ENCODE measurements at places on chromosomes 5 and 9.

GRCh38 chr9:79567671-79568098, 4.1 kb upstream of the TLE4 start:
- DNase-seq = no peak

- no peak for DNase-seq
Observed at GRCh38 chr5:167578977-167579692, 712.3 kb upstream of the WWC1 start.

DNA sequence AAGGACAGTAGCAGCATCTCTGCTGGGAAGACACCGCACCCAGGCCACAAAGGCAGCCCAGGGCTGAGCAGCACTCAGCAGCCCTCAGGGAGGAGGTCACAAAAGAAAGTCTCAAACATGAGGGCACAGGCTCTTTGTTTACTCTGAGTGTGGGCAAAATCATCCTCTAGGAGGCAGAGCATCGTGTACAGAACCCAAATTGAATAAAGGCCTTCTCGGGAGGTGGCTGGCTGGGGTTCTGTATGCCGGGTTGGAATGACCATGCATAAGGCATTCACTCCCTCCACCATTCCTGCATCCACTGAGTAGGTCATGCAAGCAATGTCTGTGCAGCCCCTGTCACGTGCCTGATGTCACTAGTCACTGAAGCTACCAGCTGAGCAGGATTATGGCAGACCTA, 412.8 kb downstream of the SPOCK1 start:
- DNase-seq = no peak

- no peak for DNase-seq
Observed at GRCh38 chr9:37382161-37382981, 40.1 kb upstream of the GRHPR start.

GRCh38 chr9:123470991-123471770, 115.2 kb downstream of the CRB2 start:
- DNase-seq = no peak

- no peak for DNase-seq
Observed at GRCh38 chr5:133091034-133091433, 39.2 kb downstream of the HSPA4 start.

DNA sequence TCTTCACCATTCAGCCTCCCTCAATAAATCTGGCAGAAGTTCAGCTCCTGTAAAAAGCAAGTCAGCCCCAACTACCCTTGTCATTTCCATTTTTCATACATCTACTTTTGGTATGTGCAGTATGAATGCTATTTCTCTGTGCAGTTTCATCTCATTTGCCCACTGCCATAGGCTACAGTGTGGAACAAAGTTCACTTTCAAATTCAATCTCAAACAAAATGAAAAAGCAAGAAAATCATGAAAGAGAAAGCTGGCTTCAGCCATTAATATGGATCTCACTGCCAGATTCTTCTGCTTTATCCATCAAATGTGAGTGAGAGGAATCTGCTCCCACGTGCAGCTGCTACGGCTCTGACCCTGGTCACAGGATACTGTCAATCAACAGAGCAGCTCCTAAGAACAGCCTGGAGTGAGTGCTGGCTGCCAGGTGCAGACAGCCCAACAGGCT, 494.2 kb downstream of the ZNF608 start:
- no peak for DNase-seq

Data from T1000 (cell line).